Type B pancreatic cell (in vitro differentiated cells): ENCODE measurements at places on chromosomes 3 and 15. TPM values are rescaled to one million over a fixed set of nuclear protein-coding genes. Genes with fewer than 3 reads are reported as not detected.

DNA sequence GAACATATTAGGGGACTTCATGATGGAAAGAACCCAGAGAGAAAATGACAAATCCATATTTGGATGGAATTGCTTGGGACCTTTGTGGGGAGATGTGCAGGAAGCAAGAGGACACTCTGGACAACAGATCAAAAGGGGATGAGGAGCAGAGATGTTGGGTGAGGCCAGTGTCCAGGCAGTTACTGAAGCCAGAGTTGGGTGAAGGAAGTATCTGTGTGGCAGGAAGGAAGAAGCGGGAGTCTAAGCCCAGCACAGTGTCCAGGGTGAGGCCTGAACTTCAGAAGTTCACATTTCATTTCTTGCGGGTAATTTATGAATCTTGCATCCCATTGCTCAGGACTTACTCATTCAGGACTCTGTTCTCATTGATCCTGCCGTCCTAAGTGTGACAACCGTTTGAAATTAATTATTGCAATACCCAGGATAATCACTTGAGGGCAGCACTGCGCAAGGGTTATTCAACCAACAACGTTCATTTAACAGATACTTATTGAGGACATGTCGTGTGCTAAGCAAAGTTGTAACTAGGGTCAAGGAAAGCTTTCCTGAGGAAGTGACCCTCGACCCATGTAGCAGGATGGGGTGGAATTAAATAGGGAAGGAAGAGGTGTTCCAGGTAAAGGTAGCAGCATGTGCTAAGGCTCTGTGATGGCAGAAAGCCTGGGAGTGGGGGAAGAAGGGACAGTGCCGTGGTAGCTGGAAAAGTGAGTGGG, 61.3 kb upstream of the CMTM8 start:
- H3K36me3 ChIP-seq: peaks cover 3% of the 10 kb centered on the region
- DNase-seq: no peak
- no peak overlapping the region for H3K4me3 ChIP-seq
- no peak overlapping the region for H3K27ac ChIP-seq

DNA sequence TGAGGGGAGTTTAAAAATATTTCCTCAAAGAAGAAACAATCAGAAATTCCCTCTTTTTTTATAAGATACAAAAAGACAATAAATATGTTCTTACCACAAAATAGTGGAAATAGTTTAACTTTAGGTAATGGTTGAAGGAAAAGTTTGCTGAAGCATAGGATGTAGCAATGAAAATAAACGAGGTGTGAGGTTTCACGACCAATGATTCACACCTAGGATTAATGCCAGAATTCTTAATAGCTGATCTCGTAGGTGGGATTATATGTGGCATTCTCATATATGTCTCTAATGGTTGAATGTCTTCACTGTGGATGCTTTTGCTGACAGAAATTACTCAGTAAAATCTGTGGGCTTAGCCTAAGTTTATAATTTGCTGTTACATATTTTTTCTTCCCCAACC, 467.7 kb downstream of the FGF12 start:
- H3K27ac ChIP-seq: no peak overlapping the region
- no peaks in the 10 kb centered on the region for H3K36me3 ChIP-seq
- peaks cover 7% of the 10 kb centered on the region for H3K27me3 ChIP-seq
- no peak for DNase-seq

- H3K36me3 ChIP-seq: no peaks in the 10 kb centered on the region
- no peaks in the 10 kb centered on the region for H3K27me3 ChIP-seq
- no peak overlapping the region for H3K27ac ChIP-seq
- no peak overlapping the region for H3K4me3 ChIP-seq
- peaks cover 24% of the 10 kb centered on the region for H3K4me1 ChIP-seq
Observed at GRCh38 chr15:47293466-47294162, 423.7 kb upstream of the SEMA6D start.

GRCh38 chr3:88412346-88412745, 262.6 kb downstream of the C3orf38 start:
- no peaks in the 10 kb centered on the region for H3K27me3 ChIP-seq
- H3K36me3 ChIP-seq: no peaks in the 10 kb centered on the region
- no peaks in the 10 kb centered on the region for H3K4me1 ChIP-seq
- no peak overlapping the region for H3K4me3 ChIP-seq
- DNase-seq: no peak

- H3K36me3 ChIP-seq: no peaks in the 10 kb centered on the region
- no peak overlapping the region for H3K27ac ChIP-seq
- H3K27me3 ChIP-seq: no peaks in the 10 kb centered on the region
- no peak overlapping the region for H3K4me3 ChIP-seq
Observed at GRCh38 chr3:16741103-16741758, 136.0 kb upstream of the DAZL start.

GRCh38 chr15:80934761-80935221, 54.8 kb downstream of the MESD start:
- no peak overlapping the region for H3K4me3 ChIP-seq
- no peak overlapping the region for H3K27ac ChIP-seq
- H3K4me1 ChIP-seq: peaks cover 9% of the 10 kb centered on the region
- peaks cover 7% of the 10 kb centered on the region for H3K36me3 ChIP-seq

DNA sequence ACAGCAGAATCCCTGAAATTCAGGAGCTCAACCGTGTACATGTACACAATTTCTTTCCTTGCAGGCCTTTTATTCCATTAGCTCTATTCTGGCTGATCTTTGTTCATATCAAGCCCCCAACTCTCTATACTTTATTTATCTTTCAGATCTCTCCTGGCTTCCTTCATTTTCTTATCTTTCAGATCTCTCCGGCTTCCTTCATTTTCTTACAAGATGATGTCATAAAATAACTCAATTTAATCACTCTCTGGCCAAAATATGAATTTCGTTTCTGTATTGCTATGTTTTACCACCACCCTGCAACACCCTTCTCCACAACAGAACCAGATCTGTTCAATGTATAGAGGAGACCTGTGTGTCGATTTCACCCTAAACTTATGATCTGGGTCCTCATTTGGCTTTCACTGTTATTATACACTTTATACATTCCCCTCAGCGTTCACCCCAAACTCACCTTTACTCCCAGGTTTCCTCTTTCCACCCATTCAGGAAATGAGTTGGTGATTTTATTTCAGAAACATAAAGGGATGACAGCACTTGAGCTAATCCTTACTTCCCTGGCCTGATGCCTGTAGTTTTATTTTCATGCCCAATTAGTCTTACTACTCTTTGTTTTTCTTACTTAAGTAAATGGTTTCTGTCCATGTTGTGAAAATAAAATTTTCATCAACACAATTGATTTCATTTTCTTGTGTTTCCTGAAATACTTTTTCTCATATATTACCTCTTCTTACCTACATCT, 195.5 kb downstream of the BCHE start:
- H3K27ac ChIP-seq: no peak overlapping the region
- peaks cover 13% of the 10 kb centered on the region for H3K4me1 ChIP-seq
- H3K27me3 ChIP-seq: no peaks in the 10 kb centered on the region
- H3K4me3 ChIP-seq: no peak overlapping the region
- H3K36me3 ChIP-seq: no peaks in the 10 kb centered on the region

DNA sequence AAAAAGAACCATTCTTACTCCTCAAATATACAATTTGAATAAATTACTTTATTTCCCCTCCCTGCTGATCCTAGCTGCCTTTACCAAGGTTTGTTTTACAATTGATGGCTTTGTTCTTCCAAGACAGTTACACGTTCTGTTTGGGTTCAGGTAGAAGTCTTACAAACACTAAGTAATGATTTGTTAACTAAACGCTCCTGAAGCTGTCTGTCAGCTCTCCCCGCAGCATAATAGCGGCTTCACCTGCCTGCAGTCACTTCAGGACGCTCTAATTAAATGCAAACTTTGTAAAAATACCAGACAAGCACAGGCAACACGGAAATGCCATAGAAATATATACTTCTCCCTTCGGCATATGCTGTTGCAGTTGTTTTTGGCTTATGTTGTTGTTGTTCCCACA, 176.4 kb upstream of the MDFIC2 start:
- H3K27ac ChIP-seq: no peak overlapping the region
- peaks cover 6% of the 10 kb centered on the region for H3K27me3 ChIP-seq
- no peak overlapping the region for H3K4me3 ChIP-seq
- H3K4me1 ChIP-seq: peaks cover 5% of the 10 kb centered on the region

DNA sequence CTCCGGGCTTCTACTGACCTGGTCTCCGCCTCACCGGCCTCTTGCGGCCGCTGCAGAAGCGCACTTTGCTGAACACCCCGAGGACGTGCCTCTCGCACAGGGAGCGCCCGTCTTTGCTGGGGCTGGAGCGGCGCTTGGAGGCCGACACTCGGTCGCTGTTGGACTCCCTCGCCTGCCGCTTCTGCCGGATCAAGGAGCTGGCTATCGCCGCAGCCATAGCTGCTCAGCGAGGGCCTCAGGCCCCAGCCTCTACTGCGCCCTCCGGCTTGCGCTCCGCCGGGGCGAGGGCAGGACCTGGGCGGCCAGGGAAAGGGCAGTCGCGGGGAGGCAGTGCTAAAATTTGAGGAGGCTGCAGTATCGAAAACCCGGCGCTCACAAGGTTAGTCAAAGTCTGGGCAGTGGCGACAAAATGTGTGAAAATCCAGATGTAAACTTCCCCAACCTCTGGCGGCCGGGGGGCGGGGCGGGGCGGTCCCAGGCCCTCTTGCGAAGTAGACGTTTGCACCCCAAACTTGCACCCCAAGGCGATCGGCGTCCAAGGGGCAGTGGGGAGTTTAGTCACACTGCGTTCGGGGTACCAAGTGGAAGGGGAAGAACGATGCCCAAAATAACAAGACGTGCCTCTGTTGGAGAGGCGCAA, 319.2 kb downstream of the FGF12 start:
- peak overlapping the region; percentile 95 for H3K4me3 ChIP-seq
- H3K27ac ChIP-seq: peak overlapping the region; percentile 65
- peaks cover 4% of the 10 kb centered on the region for H3K4me1 ChIP-seq
- peaks cover 85% of the 10 kb centered on the region for H3K27me3 ChIP-seq
- no peaks in the 10 kb centered on the region for H3K36me3 ChIP-seq

- H3K4me1 ChIP-seq: no peaks in the 10 kb centered on the region
- DNase-seq: no peak
- H3K4me3 ChIP-seq: no peak overlapping the region
- H3K36me3 ChIP-seq: no peaks in the 10 kb centered on the region
- no peaks in the 10 kb centered on the region for H3K27me3 ChIP-seq
- no peak overlapping the region for H3K27ac ChIP-seq
Observed at GRCh38 chr3:18681818-18682345, 256.7 kb upstream of the SATB1 start.

DNA sequence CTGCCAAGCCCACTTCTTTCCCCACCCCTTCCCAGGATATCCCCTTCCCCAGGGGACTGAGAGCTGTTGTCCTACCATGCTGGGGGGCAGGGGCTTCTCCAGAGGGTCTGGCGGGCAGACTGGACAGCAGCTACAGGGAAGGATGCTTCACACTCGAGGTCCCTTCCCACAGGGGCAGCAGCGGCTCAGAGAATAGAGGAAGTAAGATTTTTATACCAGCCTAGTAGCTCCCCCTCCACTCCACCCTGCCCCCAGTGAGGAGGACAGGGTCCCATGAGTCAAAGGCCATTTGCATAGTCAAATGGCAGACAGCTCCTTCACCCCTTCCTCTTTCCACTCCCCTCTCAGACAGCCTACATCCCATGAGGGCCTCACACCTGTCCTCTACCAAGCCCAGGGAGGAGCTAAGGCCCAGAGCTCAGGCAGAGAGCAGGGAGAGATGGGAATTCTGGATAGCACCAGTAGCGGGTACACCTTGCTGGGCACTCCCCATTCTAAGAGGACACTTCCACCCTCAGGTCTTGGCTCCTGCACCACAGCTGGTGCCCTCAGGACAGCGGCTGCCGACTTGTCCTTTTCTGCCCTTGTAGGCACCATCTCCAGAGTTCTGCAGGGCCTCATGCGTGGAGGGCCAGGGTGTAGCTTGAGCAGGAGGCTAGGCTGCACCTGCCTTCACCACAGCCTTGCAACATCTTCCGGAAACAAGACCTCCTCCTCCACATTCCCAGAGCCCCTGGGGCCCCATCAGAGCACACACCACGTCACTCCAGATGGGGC, at the start of gene TLR9:
Gene TLR9 (minus strand): TSS at position 194 of the 777 bp plus-strand sequence. CDS start 116 bp downstream, at position 78.
- peak; percentile 58 for DNase-seq
- no peak within 1 kb of the TSS for H3K27ac ChIP-seq
- H3K4me1 ChIP-seq: no peaks in the 10 kb centered on the region
- no peaks in the 10 kb centered on the region for H3K36me3 ChIP-seq

YEATS2 gene
- total RNA-seq: 47.6 and 52.5 TPM in 2 replicates

ZNF501 gene
- total RNA-seq: 5.0 and 5.8 TPM in 2 replicates

THPO gene
- 0.41 and 0.52 TPM in 2 replicates for total RNA-seq

TIMP4 gene
- 0.43 and 0.48 TPM in 2 replicates for total RNA-seq

SLC27A2 gene
- 5.9 and 12.0 TPM in 2 replicates for total RNA-seq

EHD4 gene
- 18.8 and 25.2 TPM in 2 replicates for total RNA-seq
